Renal cortical epithelial cell (primary cell): ENCODE measurements at places on chromosomes 2 and 18.

DNA sequence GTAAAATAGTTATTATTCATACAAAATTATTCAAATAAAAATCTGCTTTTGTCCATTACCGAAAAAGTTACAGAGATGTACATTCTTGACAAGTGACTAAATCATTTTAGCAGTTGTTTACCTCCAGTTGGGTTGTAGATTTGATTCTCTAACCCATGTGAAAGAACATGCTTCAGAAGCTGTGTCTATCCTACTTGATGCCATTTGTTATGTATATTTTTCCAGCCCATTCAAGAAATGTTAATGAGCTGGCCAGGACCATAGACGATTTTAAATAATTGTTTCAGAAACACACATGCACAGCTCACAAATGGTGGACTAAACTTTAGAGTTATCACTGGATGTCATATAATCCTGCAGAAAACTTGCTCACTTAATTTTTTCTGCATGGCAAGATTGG lies 391.1 kb upstream of the REG3G start:
- no peak for DNase-seq

DNA sequence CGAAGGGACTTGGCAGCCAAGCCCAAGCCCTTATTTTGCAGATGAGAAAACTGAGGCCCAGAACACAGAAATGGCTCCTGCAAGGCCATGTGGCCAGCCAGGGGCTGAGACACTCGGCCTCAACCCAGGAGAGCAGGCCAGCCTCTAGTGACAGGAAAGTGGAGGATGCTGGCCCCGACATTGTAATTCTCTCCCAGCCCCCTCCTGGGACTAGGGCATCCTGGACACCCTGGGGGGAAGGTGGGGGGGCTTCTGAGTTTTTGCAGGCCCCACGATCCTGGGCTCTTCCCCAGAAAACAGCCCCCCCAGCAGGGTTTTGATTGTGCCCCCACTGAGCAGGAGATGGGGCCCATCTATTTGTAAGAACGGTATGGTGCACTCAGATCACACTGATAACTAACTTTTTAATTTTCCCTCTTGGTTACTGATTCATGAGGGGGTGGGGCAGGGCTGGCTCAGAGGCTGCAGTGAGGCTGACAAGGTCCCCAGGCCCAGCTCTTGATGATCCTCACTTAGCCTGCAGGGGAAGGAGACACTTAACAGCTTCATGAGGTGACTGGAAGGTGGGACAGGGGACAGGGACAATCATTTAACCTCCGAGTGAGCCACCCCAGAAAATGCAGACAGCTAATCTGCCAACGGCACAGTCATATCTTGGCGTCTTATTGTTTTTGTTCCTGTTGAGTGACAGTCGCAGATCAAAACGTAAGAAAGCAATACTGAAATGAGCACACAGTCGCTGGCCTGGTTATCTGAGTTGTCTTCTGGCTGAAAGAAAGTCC lies 18.9 kb downstream of the SMAD7 start:
- DNase-seq, result no peak

DNA sequence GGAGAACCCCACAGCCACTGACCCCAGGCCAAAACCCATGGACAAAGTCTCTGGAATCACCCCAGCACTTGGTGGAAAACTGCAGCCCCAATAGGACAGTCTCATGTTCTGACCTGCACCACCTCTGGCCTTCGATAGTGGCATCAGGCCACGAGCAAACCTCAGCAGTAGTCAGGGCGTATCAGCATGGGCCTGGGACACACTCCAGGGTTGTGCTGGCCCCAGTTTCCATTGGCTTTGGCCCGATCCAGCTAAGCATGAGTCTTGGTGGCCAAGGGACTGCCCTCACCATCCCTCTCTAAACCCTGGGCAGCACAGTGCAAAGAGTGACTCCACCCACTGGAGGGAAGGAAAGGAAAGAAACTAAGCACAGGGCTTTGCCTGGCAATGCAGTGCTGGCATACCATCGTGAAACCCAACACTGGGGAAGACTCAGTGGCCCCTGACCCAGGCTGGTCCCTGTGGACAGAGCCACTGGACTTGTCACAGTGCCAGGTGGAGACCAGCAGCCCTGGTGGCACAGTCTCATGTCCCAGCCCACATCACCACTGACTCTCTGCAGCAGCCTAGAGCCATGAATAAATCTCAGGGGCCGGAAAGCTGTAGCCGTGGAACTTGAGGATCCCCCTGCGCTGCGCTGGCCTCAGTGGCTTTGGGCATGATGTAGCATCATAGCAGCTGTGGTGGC lies 46.3 kb downstream of the ZNF519 start:
- DNase-seq, result no peak

- no peak for DNase-seq
Observed at GRCh38 chr2:54863660-54864059, 140.2 kb downstream of the EML6 start.

DNA sequence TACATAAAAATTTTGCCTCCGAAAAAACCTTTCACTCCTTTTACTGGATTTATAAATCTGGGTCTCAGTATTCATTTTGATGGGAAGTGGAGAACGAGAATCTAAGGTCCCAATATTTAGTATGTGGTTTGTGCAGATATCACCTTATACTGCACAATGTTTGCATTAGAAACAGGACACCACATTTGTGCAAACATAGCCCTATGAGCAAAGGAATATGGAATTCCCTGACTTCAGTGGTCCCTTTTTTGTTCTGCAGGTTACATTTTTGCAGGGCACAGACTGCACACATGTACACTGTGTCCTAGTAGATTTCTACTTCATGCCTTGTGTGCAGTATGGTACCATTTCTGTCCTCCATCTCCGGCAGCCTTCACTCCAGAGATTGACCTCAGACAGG lies 130.0 kb downstream of the CDH19 start:
- no peak for DNase-seq

GRCh38 chr2:71069376-71069775 lies 928 bp downstream of the NAGK start:
- DNase-seq, result no peak

GRCh38 chr18:21996351-21996826 lies 173.0 kb upstream of the GATA6 start:
- DNase-seq, result no peak

GRCh38 chr2:11729362-11730212 lies 16.8 kb upstream of the LPIN1 start:
- DNase-seq, result no peak
